Anterior cingulate cortex (tissue), 58 donors: ENCODE measurements at places on chromosomes 6 and 20.

DNA sequence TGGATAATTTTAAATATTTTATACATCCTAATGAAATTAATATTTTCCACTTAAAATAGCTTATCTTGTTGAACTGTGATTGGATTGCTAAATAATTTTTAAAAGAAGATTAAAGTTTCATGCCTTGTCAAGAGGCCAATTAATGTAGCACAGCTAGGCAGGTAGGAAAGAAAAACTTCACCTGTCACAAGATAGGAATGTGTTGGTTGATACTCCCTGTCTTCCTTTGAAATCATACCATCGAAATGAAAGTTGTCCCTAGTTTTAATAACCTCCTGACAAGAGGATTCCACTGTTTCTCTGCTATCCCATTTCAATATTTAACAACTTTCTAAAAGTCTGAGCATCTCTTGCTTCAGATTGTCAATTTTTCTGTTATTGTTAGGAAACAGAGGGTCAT lies 80.8 kb downstream of the BMP6 start:
- no peak for DNase-seq

DNA sequence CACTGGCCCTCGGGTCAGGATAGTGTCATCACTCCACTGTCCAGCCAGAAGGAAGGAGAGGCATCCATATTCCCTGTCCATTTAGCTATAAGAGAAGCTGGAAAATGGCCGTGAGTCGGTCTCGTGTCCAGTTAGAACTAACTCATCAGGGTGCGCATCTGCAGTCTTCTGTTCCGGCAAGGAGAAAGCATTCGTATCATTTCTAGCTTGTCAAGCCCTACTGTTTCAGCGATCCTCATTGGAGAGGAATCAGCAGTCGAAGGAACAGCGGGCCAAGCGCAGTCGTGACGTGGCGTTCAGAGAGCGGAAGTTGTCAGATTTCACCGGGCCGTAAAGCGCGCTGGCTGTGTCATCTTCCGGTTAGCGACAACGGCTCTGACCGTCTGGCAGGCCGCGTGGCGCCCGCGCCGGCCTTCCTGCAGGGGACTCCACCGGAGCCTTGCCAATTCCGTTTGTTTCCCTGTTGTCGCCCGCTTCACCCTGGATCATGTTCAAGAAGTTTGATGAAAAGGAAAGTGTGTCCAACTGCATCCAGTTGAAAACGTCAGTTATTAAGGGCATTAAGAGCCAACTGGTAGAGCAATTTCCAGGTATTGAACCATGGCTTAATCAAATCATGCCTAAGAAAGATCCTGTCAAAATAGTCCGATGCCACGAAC lies 32.9 kb downstream of the HM13 start:
- peak; percentile 80 for DNase-seq

DNA sequence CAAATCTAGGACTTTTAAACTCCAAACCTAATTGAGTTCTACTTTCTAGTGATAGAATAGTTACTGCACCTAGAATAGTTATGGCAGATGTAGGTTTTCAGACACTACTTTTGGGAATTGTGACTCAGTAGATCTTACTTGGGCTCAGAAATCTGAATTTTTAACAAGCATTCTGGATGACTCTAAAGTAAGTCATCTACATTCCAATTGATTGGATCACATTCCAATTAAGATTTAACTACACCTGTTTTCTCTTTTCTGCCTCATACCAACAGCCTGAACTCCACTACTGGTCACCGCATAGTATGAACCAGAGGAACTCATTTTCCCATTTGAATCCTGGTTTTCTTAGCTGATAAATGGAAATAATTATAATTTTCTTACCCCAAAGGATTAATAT lies 49.5 kb upstream of the TFAP2D start:
- DNase-seq, result no peak

DNA sequence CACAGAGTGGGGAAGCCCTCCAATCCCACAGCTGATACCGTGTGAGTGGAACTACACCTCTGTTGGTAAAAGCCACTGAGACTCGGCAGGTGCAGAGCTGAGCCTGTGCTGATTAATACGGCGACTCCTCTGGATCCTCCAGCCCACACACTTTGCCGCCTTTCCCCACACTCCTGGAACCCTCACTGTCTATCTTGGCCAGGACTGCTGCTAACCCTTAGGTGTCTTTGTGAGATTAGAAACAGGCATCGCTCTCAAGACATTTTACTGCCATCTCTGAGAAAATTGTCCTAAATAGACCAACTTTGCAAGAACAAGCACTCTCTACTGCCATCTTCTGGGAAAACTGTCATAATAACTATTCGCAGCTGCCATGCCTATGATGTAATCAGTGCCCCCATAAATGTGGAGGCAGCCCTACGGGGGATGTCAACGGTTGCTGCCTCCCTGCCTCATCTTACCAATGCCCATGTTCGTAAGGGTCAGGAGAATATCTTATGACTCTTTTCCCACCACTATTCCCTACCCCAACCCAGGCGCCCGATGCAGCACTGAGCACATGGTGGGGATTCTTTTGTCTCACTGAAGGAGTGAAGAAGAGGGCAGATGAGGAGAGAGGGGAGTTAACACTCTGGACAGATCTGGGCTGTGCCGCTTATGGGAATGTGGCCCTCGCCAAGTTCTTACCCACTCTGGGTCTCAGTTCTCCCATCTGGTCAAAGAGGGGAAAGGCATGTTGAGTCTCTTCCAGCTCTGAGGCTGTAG lies 26.1 kb upstream of the KCNB1 start:
- peak; percentile 11 for DNase-seq

DNA sequence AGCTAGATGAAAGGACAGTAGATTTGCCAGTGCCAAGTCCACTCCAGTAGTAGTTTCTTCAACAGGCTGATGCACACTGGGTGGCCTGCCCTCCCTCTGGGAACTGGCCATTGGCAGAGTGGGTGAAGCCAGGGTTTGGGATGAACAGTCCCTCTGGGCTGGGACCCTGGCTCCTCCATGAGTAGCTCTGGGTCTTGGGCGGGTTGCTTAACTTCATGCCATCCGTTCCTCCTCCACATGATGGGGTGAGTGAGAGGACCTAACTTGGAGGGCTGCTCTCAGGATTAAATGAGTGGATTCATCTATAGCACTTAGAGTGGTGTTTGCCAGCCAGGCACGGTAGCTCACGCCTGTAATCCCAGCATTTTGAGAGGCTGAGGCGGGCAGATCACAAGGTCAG lies 47.2 kb downstream of the PLAGL2 start:
- DNase-seq, result no peak

GRCh38 chr6:10763006-10763405 lies 15.4 kb downstream of the TMEM14B start:
- DNase-seq, result no peak

GRCh38 chr6:129498950-129499842 lies 210.8 kb downstream of the ARHGAP18 start:
- no peak for DNase-seq

- DNase-seq, result no peak
These were observed 124.6 kb upstream of the BTN3A2 start for GRCh38 chr6:26240157-26241032.

GRCh38 chr6:158475344-158476302 lies 84.3 kb upstream of the TMEM181 start:
- no peak for DNase-seq

DNA sequence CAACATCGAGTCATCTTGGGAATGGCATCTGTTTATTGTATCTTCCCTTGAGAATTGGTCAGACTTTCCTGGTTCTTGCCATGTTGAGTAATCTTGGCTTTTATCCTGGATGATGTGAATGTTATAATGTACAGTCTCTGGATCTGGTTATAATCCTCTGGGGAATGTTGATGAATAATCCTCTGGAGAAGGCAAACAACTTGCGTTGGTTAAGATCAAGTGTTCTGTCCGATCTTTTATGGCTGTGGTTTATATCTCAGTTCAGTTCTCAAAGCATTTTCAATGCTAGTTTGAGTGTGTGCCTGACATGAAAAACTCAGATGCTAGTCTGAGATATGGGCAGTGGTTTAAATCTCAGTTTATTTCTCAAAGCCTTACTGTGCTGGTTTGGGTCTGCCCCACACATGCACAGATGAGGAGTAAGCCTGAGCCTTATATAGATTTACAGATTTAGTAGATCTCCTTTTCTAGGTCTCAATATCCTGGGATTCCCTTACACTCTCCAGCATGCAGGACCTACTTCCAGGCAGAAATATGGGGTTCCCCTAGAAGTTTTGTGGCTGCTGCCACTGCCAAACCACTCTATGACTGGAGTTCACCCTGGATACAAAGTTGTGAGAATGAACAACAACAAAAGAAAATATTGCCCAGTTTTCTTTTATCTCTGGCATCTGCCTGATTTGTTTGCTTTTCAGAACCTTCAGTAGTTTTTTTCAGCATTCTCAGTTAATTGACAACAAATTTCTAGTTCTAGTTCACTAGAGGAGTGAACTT lies 191.8 kb upstream of the MAN1A1 start:
- no peak for DNase-seq

- DNase-seq, result no peak
These were observed 823.2 kb downstream of the DHX35 start for GRCh38 chr20:39785252-39785917.

GRCh38 chr20:57851025-57851682 lies 141.3 kb upstream of the PMEPA1 start:
- no peak for DNase-seq

DNA sequence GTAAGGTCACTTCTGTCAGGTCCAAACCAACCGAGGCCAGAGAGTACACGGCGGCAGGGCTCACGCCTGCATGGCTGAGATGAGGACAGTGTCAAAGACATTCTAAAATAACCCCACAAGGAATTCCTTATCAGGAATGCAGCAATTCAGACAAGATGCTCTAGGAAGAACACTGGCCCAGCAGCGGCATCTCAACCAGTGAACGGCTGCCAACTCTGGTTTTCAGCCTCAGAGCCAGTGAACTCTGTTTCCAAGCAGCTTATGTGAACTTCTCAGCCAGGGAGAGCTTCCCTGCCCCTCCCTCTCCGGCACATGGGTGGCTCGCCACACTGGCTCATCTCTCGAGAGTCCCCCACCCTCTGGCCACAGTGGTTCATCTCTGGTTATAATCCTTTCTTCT lies 36.9 kb downstream of the KCNQ2 start:
- no peak for DNase-seq

- DNase-seq, result no peak
These were observed at the start of gene NINL for GRCh38 chr20:25584905-25585704. TSS of gene NINL (minus strand) at chr20:25585531. CDS start at chr20:25526587, 58,944 bp downstream.

GRCh38 chr20:64233725-64234124 lies 21.8 kb upstream of the PCMTD2 start:
- no peak for DNase-seq

DNA sequence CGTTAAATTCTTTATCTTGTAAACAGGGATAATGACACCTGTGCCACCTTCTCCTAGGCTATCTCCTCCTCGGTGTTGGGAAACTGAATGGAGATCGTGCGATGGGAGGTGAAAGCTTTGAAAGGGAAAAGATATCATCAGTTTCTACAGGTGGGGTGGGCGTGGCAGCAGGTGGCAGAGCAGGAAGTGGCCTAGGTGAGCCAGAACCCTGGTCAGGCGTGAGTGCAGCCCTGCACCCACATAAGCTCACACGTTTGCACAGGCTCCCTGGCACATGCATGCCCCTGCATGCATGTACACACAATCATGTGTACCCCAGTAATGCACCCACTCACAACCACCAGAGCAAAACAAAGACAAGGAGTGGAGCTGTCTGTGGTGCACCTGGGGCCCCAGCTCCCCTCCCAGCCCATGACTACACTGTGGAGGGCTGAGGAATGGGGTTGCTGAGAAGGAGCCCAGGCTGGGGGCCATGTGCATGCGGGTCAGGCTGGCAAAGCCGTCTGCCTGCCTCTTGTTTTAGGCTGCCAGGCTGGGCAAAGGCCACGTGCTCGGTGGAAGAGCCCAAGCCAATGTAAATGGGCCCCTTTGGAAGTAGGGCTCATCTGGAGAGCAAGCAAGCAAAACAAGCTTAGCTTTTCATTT lies 61.5 kb downstream of the TFAP2C start:
- DNase-seq, result no peak

DNA sequence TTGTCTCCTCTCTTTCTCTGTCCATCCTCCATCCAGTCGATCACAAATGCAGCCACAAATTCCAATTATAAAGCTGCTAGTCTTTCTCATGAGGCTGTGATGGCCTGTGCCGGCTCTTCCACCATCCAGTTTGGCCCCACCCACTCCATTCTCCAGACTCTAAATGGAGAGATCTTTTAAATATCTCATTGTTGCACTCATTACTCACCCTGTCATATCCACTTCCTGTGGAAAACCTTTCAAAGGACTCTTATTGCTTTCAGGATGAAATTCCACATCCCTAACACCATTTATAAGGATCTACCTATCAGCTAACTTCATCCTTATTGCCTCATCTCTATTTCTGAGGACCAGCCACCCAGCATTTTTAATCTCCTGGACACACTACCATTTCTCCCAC lies 70.6 kb downstream of the NRN1 start:
- no peak for DNase-seq

GRCh38 chr6:22401932-22402331 lies 105.1 kb upstream of the PRL start:
- DNase-seq, result no peak

DNA sequence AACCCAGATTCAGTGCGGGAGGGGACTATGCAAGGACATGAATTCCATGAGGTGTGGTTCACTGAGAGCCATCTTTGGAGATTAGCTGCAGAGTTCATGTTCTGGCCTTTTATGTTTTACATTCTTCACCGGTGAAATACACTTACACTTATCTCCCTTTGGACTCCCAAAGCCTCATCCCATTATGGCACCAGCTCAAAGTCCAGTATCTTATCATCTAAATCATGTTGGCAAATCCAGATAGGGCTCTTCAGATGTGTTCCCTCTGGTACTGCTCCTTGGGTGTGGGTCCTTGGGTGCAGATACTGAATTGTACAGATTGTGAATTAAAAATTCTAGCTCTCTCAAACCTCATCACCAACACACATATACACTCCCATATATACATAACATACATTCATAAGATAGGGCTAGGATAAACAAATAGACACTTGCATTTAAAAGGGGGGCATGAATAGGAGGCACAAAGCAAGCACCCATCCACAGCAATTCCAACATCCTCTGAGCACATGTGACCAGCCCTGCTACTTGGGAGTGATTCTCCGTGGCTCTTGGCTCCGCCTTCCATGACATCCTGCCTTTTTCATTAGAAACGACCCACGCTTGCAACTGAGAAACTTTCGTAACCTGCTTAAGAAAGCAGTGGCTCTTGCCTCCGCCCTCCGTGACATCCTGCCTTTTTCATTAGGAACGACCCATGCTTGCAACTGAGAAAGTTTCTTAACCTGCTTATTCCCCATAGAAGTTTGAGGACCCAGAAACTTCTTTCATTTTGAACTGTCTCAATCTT lies 53.6 kb upstream of the LRRC1 start:
- DNase-seq, result no peak
